ENCODE measurements at places on chromosomes 6 and 20. TPM values are rescaled to one million over a fixed set of nuclear protein-coding genes. Genes with fewer than 3 reads are reported as not detected.

Gene SIRPB1
- 1.3 TPM for total RNA-seq

Gene TMEM74B
- 12.5 TPM for total RNA-seq

Gene TMEM244
- total RNA-seq = not detected

Gene RIMS4
- 52.0 TPM for total RNA-seq

Gene RSPO3
- total RNA-seq = 23.5 TPM

Gene NKX2-4
- total RNA-seq = not detected

Gene CEP57L1
- 88.6 TPM for total RNA-seq

Gene GPR6
- 1.3 TPM for total RNA-seq

Gene TRAM2
- total RNA-seq = 2.5 TPM

Gene MYB
- total RNA-seq = 5.6 TPM

Gene HLA-DMB
- total RNA-seq = 0.31 TPM

Gene ZNF318
- 38.5 TPM for total RNA-seq

Gene GMEB2
- 9.7 TPM for total RNA-seq

Gene PHACTR3
- total RNA-seq = 64.8 TPM

Gene EEF1A2
- total RNA-seq = 281 TPM

Gene ARFGAP1
- 58.2 TPM for total RNA-seq

Gene OXT
- not detected for total RNA-seq

Gene MRPL18
- 46.6 TPM for total RNA-seq

Gene SIGLEC1
- total RNA-seq = not detected
